Lower lobe of right lung (tissue), 2 donors: ENCODE measurements at places on chromosomes 5 and 9. TPM values are rescaled to one million over a fixed set of nuclear protein-coding genes. Genes with fewer than 3 reads are reported as not detected.

OGN gene
- 15.3 TPM for total RNA-seq

GRCh38 chr5:88193896-88194295 is 74.7 kb downstream of the TMEM161B start:
- no peak for DNase-seq

DNA sequence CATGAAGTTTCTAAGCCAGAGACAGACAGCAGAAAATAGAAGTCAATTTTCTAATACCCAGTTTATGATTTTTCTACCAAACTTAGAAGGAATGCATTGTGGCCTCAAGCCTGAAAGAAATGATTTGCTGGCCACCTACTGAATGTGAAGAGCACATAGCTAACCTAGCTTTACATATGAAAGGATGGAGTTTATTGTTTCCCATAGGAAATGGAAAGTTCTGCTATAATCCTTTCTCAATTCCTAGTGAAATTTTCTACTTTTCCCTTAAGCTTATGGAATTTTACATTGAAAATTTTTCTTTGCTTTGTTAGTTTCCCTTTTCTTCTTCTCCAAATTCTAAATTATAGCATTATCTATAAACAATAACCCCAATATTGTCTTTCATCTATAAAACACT is 110.1 kb downstream of the TMEM167A start:
- DNase-seq: no peak

DNA sequence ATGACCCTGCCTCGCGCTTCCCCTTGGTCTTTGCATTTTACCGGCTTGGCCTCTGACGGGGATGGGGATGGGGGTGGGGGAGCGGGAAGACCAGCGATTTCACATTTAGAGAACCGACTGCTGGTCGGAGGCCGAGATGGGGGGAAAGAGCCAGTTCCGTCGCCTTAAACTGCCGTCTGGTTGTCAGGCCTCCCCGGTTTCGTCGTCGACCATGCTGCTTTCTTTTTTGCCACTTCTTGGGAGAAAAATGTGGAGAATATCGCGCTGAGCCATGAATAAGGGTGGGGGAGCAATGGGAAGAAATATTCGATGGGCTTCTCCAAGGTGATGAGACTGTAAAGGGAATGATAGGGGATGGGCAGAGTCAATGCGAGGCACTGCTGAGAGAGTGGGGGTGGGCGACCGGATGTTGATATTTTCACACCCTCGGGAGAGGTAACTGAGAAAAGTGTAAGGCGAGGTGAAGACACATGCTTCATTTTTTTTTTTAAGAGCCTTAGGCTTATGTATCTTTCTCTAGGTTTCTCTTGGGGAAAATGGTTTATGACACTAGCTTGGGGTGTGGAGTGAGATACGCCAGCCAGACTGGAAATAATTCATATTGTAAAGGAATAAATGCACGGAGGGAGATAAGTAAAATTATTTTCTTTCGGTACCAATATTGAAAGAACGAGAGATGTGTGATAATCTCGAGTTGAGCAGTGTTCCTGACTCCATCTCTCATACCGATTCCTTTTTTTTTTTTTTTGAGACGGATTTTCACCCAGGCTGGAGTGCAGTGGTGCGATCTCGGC is 1.1 kb downstream of the KIF2A start:
- DNase-seq: no peak

- no peak for DNase-seq
Measured at GRCh38 chr9:133654736-133655657, 18.8 kb downstream of the DBH start.
